ENCODE measurements at places on chromosomes 2 and 18. TPM values are rescaled to one million over a fixed set of nuclear protein-coding genes. Genes with fewer than 3 reads are reported as not detected.
A peak's percentile ranks its signal among the peaks of the same experiment; 100 is the strongest.

Gene APCDD1
- total RNA-seq: not detected

Gene AQP12A
- total RNA-seq: not detected

Gene NCKAP5
- not detected for total RNA-seq

DNA sequence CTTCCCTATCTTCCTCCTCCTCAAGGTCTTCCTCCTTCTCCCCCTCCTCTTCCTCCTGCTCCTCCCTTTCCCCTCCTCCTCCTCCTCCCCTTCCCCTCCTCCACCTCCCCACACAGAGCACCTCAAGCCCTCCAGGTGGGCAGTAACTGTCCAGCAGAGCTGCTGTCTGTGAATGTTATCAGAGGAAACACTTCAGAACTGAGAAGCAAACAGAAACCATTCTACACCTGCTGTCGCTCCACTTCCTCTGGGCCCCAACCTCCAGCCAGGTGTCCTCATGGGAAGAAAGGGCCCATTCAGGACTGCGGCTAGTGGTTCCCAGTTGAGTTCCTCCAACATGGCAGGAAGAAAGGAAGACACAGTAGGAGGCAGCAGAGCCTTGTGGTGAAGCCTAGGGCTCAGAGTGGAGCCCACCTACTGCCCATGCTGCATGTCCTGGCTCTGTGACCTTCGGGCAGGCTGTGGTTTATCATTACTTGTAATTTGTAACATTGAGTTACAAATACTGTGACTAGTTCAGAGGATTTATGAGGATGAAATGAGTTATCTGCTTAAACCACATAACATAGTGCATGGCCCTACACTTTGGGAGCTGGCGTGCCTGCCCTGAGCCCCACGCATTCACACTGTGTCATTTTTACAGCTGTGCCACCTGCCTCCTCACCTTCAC, 165.9 kb upstream of the ID2 start:
- DNase-seq: peak; percentile 82

DNA sequence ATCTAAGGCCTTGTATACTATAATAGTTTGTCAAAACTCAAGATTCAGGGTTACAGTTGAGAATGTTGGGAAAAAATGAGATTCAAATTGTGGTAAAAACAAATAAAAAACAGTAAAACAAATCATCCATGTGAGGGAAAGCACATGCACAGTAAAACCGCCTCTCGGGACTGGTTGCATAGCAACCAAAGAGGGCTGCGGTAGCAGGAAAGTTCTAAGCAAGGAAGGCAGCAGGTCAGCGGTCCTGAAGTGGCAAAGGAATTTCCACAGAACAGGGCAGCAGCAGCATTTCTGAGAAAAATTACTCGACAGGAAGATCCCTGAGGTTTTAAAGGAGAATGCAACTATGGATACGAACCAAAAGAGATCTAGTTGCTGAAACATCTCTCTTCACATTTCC, 93.7 kb downstream of the DYNAP start:
- no peak for DNase-seq

DNA sequence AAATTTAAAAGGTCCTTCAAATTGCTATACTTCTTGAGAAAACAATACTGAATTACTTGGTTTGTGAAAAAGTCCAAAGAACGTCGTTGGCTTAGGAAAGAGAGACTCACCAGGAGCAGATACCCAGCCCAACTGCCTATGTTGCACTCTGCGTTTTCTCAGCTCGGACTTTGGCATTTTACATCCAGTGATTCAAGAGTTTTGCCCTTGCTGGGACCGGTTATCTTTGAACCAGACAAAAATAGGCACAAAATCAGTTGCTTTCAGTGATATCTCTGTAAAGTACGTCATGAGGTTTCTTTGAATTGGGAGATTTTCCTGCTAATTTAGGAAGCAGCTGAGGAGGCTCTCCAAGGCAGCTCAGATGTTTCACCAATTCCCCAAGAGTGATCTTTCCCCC, 29.3 kb downstream of the FHOD3 start:
- no peak for DNase-seq
